ENCODE measurements at places on chromosomes 5 and 9.
A peak's percentile ranks its signal among the peaks of the same experiment; 100 is the strongest.

DNA sequence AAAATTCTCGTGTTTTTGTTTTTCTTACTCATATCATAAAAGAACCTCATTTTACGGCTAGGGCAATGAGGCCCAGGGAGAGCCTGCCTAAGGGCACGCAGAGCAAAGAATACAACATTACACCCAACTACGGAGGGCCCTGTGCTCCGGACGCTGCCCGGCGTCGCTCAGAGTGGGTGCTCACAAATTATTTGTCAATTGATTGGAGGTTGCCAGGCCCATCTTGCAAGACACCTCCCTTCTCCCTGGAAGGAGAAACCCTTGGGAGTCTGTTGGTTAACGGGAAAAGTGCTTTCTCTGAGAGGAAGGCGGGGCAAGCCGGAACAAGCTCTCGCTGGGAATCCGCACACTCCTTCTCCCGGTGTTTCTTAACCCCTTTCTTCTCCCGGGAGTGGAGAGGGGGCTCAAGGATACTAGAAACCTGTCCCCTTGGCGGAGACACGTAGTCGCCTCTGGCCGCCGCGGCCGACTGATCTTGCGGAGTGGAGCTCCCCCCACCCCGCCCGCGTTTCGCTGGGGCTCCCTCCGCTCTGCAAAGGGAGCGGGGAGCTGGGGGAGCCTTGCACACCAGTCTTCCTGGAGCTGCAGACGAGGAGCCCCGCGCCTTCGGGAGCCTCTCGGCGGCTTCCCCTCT lies 599.3 kb upstream of the SGCD start:
- no peak for DNase-seq

GRCh38 chr5:95863383-95863757 lies 40.8 kb upstream of the GLRX start:
- no peak for DNase-seq

GRCh38 chr9:108565651-108566378 lies 290.0 kb downstream of the ACTL7B start:
- no peak for DNase-seq

- DNase-seq: peak; percentile 17
Observed at GRCh38 chr5:119071561-119071995, 691 bp downstream of the DMXL1 start.
